ENCODE measurements at places on chromosomes 12 and 14. TPM values are rescaled to one million over a fixed set of nuclear protein-coding genes. Genes with fewer than 3 reads are reported as not detected.

DNA sequence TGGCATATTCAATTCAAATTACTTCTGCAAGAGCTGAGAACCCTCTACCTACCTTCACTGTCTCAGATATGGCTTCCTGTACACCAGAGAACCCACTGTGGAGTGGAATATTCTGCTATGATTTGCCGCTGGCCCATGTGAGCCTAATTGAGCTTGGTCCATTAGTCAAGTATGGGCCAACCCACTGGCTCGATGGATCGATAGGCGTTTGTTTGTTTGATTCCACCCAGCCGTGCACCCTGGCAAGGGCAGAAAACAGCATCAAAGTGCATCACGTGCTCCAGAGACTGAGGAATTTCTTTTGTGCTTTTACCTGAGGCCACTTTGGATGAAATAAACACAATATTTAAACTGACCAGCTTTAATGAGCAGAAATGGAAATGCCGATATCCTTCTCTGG lies 426.3 kb downstream of the AACS start:
- no peak for DNase-seq

- DNase-seq = no peak
Observed at GRCh38 chr12:119369907-119370546, 35.5 kb downstream of the CCDC60 start.

RFLNA gene
- total RNA-seq = 0.40 TPM

LRRC74A gene
- not detected for total RNA-seq

GRCh38 chr12:24854908-24855307 lies 94.0 kb downstream of the BCAT1 start:
- no peak for DNase-seq

- DNase-seq = no peak
Observed at GRCh38 chr12:59710004-59710628, 114.3 kb downstream of the SLC16A7 start.

DNA sequence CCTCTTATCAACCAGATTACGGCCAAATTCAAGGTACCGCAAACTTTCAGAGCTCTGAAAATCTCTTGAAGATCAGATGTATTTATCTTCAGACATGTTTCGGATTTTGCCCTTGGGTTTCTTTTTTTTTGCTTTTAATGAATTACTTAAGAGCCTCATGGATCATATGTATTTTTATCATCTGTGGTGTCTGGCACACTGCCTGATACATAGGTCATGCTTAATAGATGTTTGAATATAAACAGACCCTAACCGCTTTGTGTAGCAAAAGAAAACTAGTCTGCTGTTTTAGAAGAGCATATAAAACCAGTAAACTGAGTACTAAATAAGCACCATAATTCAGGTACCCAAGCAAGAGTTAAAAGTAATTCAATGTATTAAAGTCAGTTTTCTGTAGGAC lies 20.1 kb upstream of the TBK1 start:
- no peak for DNase-seq

DNA sequence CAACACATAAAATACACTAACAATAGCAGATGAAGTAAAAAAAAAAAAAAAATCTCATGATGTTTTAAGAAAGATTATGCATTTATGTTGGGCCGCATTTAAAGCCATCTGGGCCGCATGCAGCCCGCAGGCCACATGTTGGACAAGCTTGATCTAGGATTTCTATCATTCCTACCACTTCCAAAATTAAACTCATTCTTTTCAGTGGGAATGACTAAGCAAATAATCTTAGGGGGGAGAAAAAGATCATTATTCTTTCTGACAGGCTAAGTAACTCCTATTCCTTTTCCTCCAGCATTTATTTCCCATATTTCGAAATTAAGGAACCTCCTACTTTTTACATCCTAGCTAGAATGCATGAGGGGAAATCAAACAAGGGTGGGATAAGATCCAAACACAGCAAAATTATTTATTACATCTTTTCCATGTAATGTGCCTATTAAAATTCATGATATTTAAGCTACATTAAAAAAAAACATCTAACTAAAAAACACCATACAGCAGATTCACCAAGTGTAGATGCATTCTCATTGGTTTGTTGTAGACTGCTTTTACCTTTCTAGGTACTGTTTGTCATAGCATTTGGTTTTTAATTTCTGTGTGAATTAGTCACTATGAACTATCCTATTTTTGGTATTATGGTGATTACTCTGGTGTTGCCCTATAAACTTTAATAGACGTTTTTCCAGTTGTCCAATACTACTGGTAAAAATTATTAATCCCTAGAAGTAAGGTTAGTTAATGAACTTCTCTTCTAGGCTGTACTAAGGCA lies 76.1 kb downstream of the RASSF8 start:
- no peak for DNase-seq

DNA sequence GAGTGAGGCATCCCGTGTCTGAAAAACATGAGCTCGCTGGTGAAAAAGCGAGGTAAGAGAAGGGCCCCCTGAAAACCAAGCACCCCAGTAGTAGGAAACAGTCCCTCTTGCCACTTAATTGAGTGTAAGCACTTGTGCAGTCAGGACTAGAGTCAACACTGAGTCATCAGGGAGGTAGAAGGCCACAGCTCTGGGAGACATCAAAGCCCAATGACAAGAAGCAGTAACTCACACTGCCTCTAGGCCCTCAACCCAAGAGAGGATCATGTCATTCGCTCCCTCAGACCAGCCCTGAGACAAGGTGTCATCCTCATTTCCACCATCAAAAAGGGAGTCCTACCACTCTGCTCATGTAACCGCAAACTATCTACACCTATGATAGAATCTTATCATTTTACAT lies 17.8 kb downstream of the POMT2 start:
- no peak for DNase-seq

OR4N5 gene
- not detected for total RNA-seq

SDR9C7 gene
- total RNA-seq = not detected

IFNG gene
- total RNA-seq = not detected

- DNase-seq = no peak
Observed at GRCh38 chr14:69612783-69613130, 1.4 kb downstream of the SUSD6 start.

GRCh38 chr14:50763382-50764007 lies 67.5 kb downstream of the NIN start:
- no peak for DNase-seq

DNA sequence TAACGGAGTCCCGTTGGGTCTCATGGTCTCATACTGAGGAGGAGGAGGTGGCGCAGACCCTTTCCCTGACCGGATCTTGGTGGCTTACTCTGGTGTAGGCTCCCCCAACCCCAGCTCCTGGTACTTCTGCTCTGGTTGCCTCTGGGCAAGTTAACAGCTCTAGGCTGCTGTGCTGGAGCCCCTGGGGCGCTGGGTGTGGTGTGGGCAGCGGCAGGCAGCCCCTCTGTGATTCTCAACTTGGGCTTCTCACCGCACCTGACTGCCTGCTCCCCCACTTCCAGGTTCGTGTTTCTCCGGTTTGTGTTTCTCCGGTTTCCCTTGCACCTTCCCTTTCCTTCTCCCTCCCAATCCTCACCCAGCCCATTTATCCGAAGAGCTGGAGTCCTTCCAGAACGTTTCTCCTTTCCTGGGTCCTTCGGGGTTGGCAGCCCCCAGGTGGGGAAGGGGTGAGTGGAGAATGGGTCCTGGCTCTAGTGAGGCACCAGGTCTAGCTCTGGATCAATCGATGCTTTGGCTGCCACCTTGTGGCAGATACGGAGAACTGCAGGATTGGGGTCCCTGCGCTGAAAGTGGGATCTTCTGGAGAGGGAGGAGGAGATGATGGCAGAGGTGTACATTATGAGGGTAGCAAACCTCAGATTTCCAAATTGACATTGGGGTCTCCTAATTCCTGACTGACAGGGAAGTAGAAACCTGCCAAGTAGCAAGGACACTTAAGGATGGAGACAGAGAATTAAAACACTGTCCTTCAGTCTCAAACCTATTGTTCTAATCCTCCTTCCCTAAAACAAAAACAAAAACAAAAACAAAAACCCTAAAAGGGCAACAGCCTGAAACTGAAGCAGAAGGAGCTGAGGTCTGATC lies 8.3 kb downstream of the CISTR start:
- DNase-seq = peak; percentile 50

DNA sequence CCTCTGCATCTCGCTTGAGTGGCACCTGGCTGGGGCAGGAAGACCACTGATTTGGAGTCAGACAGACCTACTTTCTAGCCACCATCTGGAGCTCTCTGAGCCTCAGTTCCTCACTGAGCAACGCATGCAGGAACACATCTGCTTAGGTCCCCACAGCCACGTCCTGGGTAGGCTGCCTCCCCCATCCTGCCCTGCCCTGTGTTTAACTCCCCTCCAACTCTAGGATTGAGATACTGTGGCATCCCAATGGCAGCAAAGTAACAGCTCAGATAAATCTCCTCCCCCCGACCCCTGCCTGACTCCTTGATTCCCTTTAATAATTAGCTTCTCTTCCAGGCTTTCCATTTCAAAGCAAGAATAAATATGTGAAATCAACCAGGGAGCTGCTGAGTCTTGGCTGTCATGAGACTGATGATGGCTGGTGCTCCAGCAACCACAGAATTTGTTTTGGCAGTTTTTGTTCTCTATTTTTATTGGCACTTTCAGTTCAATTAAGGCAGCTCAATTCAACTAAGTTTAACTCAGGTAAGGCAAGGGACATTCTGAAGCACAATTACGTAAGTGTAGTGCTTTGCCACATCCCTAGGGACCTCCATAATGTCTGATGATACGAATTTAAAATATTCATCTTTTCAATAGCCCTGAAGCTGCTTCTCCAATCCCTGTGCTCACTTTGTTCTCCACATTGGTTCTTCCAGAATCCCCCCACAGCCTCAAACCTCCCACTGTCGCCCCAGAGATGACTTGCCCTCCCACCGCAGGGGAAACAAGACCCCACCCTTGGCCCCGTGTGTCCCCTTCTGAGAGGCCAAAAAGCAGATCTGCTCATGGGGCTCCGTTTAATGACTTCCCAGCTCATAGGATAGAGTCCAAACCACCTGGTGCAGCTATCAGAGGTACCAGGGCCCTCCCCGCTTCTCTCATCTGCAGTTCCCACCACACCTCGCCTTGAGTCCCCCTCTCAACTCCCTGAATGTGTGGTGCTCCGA lies 58.2 kb downstream of the ESR2 start:
- no peak for DNase-seq

- DNase-seq = no peak
Observed at GRCh38 chr14:82786483-82786880, 1252.8 kb upstream of the SEL1L start.

AQP6 gene
- not detected for total RNA-seq

GRCh38 chr12:100612606-100613005 lies 39.1 kb downstream of the GAS2L3 start:
- no peak for DNase-seq

DNA sequence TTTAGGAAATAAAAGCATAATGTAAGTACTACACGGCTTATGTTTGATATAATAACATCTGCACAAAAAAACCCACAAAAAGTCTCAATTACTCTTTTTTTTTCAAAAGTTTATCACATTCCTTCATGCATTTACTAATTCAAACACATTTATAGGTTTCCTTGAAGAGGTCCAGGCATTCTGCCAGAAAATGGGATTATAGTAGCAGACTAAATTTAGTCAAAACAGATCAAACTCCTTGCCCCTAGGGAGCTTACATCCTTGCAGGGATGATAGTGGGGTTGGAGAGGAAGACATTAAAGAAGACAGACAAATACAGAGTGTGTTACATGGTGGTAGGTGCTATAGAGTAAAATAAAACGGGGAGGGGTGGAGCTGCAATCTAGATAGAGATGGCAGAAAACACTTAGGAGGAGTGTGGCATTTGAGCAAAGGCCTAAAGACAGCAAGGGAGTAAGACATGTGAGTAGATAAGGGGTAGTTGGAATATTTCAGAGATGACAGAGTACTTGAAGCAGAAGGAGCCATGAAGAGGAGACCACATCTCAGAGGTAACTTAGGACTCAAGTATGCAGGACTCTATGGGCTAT lies 266.9 kb downstream of the PPFIA2 start:
- no peak for DNase-seq

GRCh38 chr12:52359621-52360061 lies 7.6 kb downstream of the KRT85 start:
- DNase-seq = no peak

SLC10A1 gene
- not detected for total RNA-seq

DNA sequence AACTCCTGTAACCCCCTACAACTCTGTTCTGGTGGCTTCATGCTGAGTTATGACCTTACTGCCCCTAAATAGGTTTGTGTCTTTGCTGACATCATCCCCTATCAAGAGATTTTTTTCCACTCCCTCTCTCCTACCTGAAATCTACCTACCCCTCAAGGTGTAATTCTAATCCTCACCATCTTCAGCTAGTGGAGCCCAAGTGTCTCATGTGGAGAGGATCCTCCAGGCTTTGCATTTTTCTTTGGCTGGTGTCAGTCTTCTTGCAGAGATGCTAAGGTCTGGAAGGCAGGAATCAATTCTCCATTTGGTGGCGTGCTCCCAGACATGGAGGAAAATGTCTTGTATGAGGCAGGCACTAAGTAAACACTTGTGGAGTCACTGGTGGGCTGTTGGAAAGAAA lies 74.8 kb upstream of the PRMT8 start:
- DNase-seq = no peak

- no peak for DNase-seq
Observed at GRCh38 chr12:129372876-129373275, 519.6 kb downstream of the GLT1D1 start.

KRT72 gene
- not detected for total RNA-seq

TAS2R7 gene
- 1.1 TPM for total RNA-seq

GRCh38 chr14:68312884-68313610 lies 479.8 kb downstream of the ZFP36L1 start:
- no peak for DNase-seq

- DNase-seq = no peak
Observed at GRCh38 chr14:101004954-101005353, 101.4 kb upstream of the RTL1 start.

GRCh38 chr12:41034686-41035085 lies 153.4 kb upstream of the PDZRN4 start:
- DNase-seq = no peak

DNA sequence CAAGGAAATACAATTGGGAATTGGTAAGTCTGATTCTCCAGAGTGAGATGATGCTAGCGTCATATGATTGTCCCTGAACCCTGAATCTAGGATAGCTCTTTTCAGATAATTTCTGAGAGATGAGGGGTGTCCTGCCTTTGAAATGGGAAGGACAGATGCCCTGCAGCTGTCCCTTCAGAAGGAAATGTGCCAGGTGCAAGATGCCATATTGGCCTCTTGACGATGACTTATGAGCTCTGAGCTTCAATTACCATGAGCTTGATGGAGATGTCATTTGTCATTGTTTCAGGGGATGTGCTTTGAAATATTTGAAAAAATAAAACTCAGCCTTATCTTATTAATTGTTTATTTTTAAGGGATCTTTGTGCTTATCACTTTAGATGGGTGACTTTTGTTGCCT lies 185.1 kb downstream of the DACT1 start:
- DNase-seq = no peak

RIPK3 gene
- 20.6 TPM for total RNA-seq

- DNase-seq = peak; percentile 44
Observed at GRCh38 chr12:111435661-111436201, 30.0 kb downstream of the SH2B3 start.

BHLHE41 gene
- 32.6 TPM for total RNA-seq

RNF212B gene
- total RNA-seq = not detected

GRCh38 chr12:49959685-49960473 lies 1.8 kb upstream of the AQP5 start:
- DNase-seq = peak; percentile 95

CCDC196 gene
- not detected for total RNA-seq
